Dermis microvascular lymphatic vessel endothelial cell (primary cell): ENCODE measurements at places on chromosomes 16 and 17. TPM values are rescaled to one million over a fixed set of nuclear protein-coding genes. Genes with fewer than 3 reads are reported as not detected.

DNA sequence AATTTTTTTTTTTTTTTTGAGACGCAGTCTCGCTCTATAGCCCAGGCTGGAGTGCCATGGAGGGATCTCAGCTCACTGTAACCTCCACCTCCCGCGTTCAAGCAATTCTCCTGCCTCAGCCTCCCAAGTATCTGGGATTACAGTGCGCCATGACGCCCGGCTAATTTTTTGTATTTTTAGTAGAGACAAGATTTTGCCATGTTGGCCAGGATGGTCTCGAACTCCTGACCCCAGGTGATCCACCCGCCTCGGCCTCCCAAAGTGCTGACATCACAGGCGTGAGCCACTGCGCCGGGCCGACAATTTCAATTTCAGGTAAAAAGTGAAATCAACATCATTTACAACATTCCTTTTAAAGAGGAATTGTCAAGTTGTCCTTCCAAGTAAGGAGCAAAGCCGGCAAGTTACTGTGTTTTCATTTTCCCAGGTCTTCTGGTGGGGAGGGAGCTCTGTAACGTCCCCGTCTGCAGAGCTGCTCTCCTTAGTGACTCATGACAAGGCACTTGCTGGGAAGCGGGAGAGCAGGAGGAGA lies 873 bp downstream of the NPLOC4 start:
- no peak for DNase-seq

IGF2BP1 gene
- total RNA-seq: under 0.01 TPM in 2 replicates

NXPH3 gene
- total RNA-seq: 0.90 and 3.2 TPM in 2 replicates

PIGL gene
- total RNA-seq: 8.9 and 11.8 TPM in 2 replicates

CRISPLD2 gene
- total RNA-seq: under 0.01 and 0.13 TPM in 2 replicates

GRCh38 chr16:20844588-20844987 lies 38.3 kb downstream of the REXO5 start:
- no peak for DNase-seq

DNA sequence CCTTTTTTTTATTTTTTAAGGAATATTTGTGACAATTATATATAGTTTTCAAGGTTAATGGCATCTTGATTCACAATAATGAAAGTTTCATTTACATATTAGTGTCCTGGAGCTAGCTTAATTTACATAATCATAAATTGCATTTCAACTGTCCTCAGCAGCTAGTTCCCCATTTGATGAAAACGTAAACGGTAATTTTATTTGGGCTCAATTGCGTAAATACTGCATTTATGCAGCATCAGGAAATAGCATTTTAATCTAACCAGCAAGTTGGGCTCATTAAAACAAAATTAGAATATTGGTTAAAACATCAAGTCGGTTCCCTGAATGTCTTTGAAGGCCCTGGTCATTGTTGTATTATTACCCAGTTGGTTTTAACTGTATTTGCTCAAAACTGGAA lies 136.8 kb upstream of the CDH5 start:
- no peak for DNase-seq

DNA sequence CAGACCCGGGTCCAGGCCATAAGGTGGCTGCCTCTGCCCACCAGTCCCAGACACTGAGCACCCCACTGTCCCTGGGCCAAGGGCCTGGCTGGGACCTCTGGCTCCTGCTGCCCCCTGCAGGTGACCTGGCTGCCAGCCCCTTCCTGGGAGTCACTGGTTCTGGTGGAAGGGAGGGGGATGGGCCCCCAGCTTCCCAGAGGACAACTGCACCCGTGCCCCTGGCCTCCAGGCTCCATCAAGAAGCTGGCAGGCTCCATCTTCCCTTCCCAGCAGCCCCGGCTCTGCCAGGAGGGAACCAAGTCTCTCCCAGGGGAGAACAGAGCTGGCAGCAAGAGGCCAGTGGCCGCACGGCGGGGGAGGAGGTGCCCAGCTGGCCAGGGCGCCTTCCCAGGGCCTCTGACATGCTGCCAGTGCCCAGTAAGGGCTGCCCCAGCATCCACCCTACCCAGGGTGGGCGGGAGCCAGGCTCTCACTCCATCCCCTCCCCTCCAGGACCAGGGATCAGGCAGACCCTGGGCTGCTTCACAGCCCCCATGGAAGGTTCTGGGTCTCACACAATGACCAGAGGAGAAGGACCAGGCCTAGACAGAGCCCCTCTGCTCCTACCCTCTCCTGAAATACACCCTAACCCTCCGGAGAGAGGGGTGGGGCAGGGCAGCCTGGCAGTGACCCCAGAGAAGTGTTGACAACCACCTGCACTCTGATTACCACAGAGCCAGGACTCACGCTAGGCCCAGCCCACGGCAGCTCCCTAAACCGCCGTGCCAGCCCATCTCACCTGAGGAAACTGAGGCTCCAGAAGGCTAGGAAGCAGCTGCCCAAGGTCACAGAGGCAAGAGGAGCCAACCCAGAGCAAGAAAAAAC lies 3.6 kb downstream of the CLUH start:
- no peak for DNase-seq

GRCh38 chr16:72159801-72160200 lies 12.2 kb downstream of the PMFBP1 start:
- DNase-seq: no peak

- DNase-seq: no peak
Observed at GRCh38 chr16:81709016-81709900, 69.8 kb upstream of the PLCG2 start.

SPHK1 gene
- total RNA-seq: 196 and 380 TPM in 2 replicates

- DNase-seq: no peak
Observed at GRCh38 chr17:74287031-74287602, 13.1 kb downstream of the DNAI2 start.

- no peak for DNase-seq
Observed at GRCh38 chr17:60496041-60496440, 30.0 kb downstream of the APPBP2 start.

DNA sequence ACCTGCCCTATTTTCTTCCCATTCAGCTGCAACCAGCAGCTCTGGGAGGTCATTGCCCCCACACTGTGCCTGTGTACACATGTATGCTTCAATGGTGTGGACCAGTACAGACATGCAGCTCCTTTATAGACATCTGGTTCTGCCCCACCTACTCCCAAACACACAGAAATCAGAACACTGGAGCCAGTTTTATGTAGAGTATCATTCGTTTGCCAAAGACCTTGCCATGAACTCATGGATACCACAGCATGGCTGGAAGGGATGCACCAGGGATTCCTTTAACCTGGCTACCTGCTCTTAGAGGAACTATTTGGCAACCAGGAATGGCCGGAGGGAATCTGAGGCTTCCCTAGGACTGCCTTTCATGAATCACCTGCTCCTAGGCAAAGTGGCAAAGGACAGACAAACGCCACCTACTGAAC lies 60.4 kb downstream of the ZFHX3 start:
- DNase-seq: no peak

GRCh38 chr17:55492781-55493341 lies 18.4 kb downstream of the SMIM36 start:
- DNase-seq: no peak

GRCh38 chr17:45273551-45273957 lies 11.7 kb upstream of the SPATA32 start:
- DNase-seq: peak; percentile 75

CAPNS2 gene
- total RNA-seq: 0.13 TPM in 2 replicates
